ENCODE measurements at places on chromosomes 1 and 21.

- DNase-seq: no peak
These were observed 151.7 kb downstream of the PLA2G4A start for GRCh38 chr1:186980400-186980799.

DNA sequence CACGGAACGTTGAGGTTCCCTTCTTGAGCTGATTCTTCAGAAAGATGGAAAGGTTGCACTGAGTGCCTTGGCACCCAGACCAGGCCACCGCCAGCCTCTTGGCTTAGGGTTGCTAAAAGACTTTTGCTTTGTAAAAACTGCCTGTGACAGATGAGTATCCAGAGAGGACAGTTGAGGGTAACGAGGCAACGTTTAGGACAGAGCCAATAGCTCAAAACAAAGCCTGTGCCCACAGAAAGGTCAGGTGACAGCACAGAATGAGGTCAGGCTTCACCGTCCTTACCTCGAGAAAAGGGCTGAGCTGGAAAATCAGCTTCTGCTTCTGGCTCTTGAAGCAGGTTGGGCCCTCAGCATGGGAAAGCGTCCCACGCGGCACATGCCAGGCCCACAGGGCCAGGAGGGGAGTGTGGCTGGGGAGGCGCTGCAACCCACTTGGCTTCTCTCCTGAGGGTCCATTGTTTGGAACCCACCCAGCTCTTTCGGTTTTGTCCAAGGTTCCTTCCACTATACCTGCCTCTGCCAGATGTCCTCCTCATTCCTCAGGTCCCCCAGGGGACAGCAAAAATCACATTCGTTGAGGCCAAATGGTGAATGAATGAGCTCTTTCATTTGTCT is 55.5 kb downstream of the SCCPDH start:
- no peak for DNase-seq

GRCh38 chr1:179775009-179775408 is 31.9 kb downstream of the FAM163A start:
- no peak for DNase-seq

- DNase-seq: no peak
These were observed 393.2 kb downstream of the RPS6KC1 start for GRCh38 chr1:213444224-213444623.

- no peak for DNase-seq
These were observed 132.7 kb downstream of the GPATCH2 start for GRCh38 chr1:217498209-217498608.

- no peak for DNase-seq
These were observed 67.5 kb upstream of the CD34 start for GRCh38 chr1:207978441-207978840.

- no peak for DNase-seq
These were observed 172.0 kb downstream of the CDC7 start for GRCh38 chr1:91672601-91673161.

Data from left ventricle myocardium inferior (tissue), 1 donor.